ENCODE measurements at places on chromosomes 7 and 10.

GRCh38 chr10:7559386-7559785 lies 107.4 kb downstream of the ITIH5 start:
- no peak for DNase-seq

DNA sequence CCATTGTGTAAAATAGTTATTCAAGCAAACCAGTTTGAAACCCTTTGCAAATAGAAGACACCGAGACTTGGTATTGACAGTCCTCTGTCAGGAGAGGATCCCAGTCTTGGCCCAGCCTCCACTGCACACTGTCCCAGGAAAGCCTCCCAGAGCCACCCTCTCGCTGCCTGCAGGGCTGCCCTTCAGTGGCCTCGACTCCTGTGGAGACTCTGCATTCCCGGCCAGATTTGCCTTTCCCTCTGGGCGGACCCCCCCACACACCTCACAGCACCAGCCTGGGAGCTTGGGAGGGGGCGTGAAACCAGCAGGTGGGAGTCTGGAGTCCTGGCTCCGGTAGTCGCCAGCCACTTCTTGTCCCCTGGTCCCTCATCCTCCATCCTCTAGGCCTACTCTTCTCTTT lies 48.7 kb downstream of the GRK5 start:
- no peak for DNase-seq

DNA sequence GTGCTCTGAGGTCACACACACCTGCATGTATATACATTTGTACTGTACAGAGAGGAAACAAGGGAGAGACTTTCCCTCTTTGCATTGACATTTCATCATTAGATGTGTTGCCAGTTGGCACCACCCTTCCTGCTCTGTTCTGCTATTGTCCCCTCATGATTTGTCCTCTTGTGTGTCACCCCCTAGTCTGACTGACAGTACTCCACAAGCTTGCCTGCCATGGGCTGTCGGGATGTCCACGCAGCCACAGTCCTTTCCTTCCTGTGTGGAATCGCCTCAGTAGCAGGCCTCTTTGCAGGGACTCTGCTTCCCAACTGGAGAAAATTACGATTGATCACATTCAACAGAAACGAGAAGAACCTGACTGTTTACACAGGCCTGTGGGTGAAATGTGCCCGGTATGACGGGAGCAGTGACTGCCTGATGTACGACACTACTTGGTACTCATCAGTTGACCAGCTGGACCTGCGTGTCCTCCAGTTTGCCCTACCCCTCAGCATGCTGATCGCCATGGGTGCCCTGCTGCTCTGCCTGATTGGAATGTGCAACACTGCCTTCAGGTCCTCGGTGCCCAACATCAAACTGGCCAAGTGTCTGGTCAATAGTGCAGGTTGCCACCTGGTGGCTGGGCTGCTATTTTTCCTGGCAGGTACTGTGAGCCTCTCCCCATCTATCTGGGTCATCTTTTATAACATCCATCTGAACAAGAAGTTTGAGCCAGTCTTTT lies 9.4 kb downstream of the CLDN12 start:
- DNase-seq: no peak

GRCh38 chr10:61866700-61867368 lies 34.7 kb upstream of the ARID5B start:
- DNase-seq: no peak

GRCh38 chr7:81665236-81665635 lies 104.6 kb downstream of the HGF start:
- no peak for DNase-seq

GRCh38 chr7:2525658-2526630 lies 6.4 kb downstream of the LFNG start:
- no peak for DNase-seq

- no peak for DNase-seq
Observed at GRCh38 chr7:30934732-30935568, 23.3 kb downstream of the AQP1 start.

- DNase-seq: no peak
Observed at GRCh38 chr10:18140957-18141845, 977 bp downstream of the CACNB2 start.

GRCh38 chr7:143480501-143480900 lies 2.8 kb downstream of the TAS2R41 start:
- no peak for DNase-seq

DNA sequence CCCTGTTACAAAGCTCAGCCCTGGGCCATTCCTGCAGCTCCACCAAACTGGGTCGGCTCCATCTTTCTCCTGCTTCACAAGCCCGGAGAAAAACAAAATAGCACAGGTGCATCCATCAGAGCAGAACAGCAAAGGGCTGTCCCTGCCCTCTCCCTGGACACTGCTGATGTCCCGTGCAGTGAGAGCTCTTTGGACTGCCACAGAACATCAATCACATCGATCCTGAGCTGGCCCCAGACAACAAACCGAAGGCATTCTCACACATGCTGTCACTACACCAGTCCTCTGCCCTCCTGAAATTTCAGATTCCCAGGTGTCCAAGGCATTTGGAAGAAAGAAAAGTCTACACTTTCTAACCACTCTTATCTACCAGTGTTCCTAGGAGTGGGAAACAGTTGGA lies 427.1 kb upstream of the ZMIZ1 start:
- no peak for DNase-seq

GRCh38 chr10:82492647-82493046 lies 617.7 kb downstream of the NRG3 start:
- no peak for DNase-seq

GRCh38 chr7:2007551-2007950 lies 225.2 kb downstream of the MAD1L1 start:
- no peak for DNase-seq

DNA sequence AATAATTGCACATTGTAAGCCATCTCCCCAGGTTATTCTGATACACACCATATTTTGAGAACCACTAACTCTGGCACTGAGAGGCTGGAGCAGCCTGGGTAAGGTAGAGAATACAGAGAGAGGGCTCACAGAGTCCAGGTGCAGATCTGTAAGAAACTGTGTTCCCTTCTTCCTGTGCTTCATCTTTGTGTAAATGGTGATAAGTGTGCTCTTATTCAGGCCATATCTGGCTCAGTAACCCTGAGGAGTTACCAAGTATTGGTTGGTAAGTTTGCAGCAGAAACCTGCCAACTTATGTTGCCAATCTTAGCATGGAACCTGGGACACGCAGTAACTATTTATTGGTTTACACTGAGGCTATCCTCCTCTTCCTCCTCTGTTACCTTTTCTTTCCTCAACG lies 16.2 kb upstream of the ICA1 start:
- DNase-seq: no peak

GRCh38 chr7:6558837-6559236 lies 7.6 kb upstream of the GRID2IP start:
- DNase-seq: peak; percentile 12

GRCh38 chr10:115944538-115944937 lies 328.5 kb downstream of the GFRA1 start:
- DNase-seq: no peak

- no peak for DNase-seq
Observed at GRCh38 chr7:45889367-45890067, 1.2 kb downstream of the IGFBP1 start.

GRCh38 chr10:58973235-58973595 lies 203.2 kb upstream of the PHYHIPL start:
- no peak for DNase-seq

DNA sequence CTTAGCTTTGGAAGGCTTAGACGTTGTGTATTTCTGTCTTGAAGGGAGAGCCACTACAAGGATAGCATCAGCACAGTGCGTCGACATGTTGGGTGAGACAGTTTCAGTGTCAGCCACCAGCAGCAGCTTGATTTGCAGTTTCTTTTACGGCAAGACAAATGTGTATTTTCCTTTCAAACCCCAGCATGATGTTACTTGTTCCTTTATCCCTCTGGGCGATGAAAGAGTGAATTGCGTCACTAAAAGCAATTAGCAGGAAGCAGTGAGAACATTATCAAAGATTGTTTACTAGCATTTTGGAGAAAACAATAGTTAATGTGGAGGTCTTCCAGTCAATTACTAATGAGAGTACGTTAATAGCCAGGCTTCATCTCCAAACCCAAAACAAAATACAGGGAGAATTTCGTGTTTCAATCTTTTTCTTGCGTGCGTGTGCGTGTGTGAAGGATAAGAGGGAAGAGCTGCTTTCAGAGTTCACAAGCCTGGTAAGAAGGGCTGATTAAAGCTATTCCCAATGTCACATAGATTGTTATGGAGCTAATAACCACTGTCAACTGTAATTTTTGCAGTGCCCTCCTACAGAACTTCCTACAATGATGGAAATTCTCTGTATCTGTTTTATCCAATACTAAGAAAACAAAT lies 157.1 kb upstream of the AOAH start:
- DNase-seq: no peak

DNA sequence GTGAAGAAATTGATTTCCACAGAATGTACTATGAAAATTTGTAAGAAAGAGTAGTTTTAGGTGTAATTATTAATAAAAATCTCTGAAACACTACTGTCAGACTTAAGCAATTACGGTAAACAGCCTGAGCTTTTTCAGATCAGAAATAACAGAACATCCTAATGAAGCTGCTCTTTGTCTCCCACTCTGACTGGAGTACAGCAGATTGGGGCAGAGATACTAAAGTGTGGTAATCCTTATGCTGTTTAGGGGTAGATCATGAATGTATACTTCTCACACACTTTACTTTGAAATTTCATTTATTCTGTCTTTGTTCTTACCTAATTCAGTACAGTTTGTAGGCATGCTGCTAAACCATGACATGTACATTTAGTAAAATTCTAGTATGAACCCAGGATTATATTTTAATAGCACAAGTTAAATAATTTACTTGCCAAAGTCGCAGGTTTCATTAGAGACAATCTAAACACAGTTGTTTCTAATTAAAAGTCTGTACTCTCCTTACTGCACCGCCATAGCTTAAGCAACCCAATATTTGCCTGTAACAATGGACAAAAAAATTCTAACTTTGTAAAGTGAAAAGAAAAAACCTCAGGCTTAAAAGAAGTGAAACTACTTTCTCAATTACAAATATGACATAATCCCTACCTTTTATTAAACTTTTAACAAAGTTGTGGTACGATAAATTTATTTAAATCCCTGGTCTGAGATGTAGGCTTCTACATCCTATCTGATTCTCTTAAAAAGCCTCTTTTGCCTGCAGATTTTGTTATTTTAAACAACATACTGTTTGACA lies 88.8 kb downstream of the KMT2E start:
- DNase-seq: no peak

- no peak for DNase-seq
Observed at GRCh38 chr10:84634636-84635035, 306.2 kb downstream of the CCSER2 start.

- DNase-seq: no peak
Observed at GRCh38 chr10:91380873-91381256, 29.3 kb upstream of the HECTD2 start.

DNA sequence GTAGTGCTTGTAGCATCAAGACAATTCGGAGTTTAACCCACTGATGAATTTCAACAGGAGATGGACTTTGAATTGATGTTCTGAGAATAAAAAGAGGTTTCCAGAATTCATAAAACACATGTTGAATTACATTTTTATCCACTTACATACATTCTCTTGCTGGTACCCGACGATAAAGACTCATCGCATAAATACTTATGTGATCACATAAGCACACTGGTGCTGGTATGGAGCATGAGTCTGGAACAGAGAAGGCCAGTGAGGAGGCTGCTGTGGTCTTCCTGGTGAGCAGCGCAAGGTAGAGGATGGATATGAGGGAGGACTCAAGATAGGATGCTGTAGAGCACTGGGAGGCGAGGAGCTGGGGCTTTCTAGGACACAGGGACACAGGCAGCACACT lies 109.0 kb downstream of the RNF216 start:
- no peak for DNase-seq

GRCh38 chr7:112887337-112887736 lies 97.1 kb upstream of the TMEM168 start:
- DNase-seq: no peak

- DNase-seq: no peak
Observed at GRCh38 chr10:69461243-69462025, 10.2 kb downstream of the TSPAN15 start.

DNA sequence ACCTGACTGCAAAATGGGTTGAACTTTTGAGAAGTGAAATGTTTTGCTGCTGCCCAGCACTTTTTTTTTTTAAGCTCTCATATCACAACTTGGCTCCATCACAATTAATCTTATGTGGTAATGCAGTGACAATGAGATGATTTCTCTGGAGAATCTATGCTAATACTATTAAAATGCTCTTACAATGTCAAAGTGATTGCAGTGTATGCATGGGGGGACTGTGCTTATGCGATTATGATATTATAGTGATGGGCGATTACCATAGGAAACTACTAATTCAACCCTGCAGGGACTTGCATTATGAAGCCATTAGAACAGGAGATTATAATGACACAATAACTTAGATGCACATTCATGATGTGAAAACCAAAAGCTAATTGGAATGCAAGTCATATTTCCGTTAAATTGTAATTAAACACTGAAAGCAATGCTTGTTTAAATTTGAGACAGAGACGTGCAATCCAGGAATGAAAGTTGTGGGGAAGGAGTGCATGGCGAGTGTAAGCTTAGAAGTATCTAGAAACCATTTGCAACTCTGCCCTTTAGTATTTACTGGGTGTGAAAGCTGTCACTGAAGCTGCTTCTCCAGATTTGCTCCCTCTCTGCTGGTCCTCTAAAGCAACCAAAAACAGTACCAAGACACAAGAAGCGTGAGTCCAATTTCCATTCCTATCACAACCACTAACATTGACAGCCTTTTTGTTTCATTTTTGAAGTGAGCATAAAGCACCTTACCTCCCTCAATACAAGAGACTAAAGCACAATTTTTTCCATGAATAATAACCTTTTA lies 21.6 kb downstream of the PTER start:
- DNase-seq: no peak

DNA sequence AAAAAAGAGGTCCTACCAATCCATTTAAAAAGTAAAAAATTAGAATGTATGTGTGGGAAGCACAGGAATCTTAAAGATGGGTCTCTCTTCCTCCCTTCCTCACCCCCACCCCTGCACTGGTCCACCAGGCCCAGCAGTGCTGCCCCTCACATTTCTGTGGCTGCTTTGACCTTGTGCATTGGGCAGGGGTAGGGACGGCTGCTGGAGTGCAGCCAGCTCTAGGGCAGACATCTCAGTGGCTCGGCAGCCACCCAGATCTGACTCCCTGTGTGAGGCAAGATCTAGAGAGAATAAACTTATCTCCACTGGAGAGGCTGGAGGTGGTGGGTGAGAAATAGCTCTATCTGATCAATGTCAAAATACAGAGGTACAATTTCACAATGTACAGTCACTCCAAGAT lies 6.7 kb downstream of the FAM180A start:
- no peak for DNase-seq

DNA sequence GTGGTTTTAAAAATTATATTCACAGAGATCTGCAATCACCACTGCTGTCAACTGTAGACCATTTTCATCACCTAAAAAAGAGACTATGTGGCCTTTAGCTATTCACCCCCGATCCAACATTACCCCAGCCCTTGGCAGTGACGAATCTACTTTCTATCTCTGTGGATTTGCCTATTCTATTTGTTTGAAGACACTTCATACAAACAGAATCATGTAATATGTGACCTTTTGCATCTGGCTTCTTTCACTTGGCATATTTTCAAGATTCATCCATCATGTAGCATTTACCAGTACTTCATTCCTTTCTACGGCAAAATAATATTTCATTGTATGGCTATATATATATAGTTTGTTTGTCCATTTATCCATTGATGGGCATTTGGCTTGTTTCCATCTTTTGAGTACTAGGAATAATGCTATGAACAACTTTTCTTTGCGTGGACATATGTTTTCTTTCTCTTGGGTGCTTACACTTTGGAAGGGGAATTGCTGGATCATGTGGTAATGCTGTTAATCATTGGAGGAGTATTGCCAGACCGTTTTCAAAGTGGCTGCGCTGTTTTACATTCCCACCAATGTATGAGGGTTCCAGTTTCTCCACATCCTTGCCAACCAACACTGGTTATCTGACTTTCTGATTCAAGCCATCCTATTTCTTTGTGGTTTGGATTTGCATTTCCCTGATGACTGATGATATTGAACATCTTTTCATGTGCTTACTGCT lies 22.3 kb downstream of the ADAMTS14 start:
- peak; percentile 63 for DNase-seq

Measured in NCI-H446 treated with DMSO at 0.1 percent for 48 hours (cell line).